ENCODE measurements at places on chromosomes 7 and 10.

GRCh38 chr10:26368463-26368862, 69.7 kb upstream of the APBB1IP start:
- no peak for DNase-seq

GRCh38 chr10:17784688-17785087, 24.5 kb upstream of the MRC1 start:
- DNase-seq, result no peak

DNA sequence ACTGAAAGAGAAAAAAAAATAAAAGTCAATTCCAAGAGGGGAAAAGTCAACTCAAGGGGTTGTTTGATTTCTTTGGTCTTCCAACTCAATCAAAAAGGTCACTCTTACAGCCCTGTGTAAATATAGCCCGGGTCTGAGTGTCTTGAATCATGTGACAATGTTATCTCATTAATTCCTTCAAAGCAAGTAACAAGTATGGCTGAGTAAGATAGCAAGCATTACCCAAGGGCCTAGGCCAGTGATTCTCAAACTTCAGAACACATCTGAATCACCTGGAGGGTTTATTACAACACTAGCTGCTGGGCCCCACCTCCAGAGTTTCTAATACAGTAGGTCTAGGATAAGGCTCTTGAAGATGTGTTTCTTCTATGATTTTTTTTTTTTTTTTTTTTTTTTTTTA, 125.0 kb downstream of the PRLHR start:
- DNase-seq, result no peak

- no peak for DNase-seq
Measured at GRCh38 chr10:78804411-78805032, 264.2 kb upstream of the ZMIZ1 start.

DNA sequence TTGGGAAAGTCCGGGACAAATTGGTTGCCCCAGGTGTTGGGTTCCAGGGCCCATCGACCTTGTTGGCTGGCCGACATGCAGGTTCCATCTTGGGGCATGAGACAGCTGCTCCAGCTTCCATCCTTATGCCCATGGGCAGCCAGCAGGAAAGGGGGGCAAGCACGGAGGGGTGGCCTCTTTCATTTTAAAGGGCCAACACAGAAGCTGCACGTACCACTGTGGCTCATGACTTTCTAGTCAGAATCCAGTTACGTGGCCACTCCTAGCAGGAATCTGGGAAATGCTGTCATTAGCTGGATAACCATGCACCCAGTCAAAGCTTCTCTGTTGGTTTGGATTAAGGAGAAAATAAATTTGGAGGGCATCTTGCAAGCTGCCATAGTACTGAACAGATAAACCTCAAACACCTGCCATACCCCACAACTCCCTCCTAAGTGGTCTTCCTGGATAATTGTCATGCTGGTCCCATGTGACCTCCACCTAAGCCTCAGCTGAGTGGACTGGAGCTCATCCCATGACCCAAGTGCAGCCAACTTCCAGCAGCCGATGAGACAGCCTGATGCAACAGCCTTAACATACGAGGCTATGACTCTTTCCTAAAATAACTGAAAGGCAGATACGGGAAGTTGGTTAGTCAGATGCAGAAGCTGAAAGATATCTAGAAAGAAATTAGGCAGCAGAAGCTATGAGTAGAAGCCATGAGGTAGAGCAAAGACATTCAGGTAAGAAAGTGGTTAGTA, 21.4 kb upstream of the GSDME start:
- DNase-seq, result no peak

DNA sequence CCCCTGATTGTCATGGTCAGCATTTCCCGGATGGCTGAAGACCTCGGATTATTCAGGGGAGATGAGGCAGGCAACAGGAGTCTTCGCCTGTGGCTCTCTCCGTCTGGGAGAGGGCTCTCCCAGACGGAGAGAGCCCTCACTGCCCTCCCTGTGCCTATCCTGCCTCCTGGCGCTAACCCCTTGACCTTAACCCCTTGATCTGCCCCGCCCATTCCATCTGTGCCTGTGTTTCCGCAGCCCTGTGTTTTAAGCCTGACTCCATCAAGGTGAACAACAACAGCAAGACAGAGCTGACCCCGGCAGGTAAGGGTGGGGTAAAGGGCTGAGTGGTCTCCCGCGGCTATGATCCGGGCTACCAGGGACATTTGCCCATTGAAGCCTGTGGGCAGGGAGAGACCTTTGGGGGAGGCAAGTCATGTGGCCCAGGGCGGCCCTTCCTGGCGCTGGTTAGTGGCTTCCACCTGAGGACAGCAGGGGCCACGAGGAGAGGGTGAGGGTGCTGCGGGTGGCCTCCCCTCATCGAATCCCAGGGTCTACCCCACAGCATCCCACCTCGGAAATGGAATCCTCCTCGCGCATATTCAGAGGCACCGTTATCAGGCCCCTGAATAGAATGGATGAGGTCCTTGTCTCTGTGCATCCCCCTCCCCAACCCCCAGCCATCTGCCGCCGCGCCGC, 4.2 kb upstream of the MUC12 start:
- DNase-seq, result no peak

DNA sequence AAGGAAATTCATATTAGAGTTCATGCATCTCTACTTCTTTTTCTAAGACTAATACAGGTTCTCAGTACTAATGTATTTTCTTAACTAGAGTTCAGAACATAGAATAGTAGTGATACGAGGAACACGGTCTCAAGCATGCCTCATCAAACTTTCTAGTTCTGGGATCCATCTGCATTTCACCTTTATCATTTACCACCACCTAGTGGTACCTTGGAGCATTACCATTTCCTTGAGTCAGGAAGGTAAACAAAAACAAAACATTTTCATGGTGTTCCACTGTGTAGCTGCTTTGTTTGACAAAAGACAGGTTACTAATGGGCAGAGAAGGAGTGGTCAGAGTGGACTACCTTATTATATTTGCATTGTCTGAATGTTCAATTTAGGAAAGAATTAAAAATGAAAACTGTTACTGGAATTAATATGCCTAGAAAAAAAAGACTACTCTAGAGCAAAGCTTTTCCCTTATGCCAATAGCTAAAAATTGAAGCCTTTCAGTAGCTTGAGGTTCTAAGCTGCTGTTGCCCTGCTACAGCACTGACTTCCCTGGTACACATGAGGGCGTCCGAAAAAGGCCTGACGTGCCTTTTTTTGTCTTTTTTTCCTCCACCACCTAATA, 44.5 kb downstream of the STARD3NL start:
- DNase-seq, result no peak

GRCh38 chr10:24701447-24701846, 22.2 kb downstream of the ARHGAP21 start:
- DNase-seq, result no peak

GRCh38 chr10:112896273-112896672, 53.8 kb upstream of the TCF7L2 start:
- no peak for DNase-seq

- no peak for DNase-seq
Measured at GRCh38 chr10:17685233-17685840, 41.4 kb downstream of the STAM start.

DNA sequence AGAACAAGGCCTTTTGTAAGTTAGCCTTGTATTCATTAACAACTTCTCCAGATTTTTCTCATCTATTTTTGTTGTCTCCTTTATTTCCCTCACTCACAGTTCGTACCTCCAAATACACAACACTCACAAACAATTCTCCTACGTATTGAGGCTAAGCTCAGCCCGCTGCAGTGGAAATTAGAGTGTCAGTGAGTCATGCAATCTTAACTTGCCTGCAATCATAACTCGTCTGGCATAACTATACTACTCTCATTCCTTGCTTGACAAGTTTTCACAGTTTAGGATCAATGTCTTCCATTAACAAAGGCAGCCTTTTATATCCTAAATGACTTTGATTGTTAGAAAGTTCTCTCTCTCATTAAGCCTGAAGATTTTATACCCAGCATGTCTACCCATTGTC, 23.8 kb downstream of the TMEM196 start:
- DNase-seq, result no peak

DNA sequence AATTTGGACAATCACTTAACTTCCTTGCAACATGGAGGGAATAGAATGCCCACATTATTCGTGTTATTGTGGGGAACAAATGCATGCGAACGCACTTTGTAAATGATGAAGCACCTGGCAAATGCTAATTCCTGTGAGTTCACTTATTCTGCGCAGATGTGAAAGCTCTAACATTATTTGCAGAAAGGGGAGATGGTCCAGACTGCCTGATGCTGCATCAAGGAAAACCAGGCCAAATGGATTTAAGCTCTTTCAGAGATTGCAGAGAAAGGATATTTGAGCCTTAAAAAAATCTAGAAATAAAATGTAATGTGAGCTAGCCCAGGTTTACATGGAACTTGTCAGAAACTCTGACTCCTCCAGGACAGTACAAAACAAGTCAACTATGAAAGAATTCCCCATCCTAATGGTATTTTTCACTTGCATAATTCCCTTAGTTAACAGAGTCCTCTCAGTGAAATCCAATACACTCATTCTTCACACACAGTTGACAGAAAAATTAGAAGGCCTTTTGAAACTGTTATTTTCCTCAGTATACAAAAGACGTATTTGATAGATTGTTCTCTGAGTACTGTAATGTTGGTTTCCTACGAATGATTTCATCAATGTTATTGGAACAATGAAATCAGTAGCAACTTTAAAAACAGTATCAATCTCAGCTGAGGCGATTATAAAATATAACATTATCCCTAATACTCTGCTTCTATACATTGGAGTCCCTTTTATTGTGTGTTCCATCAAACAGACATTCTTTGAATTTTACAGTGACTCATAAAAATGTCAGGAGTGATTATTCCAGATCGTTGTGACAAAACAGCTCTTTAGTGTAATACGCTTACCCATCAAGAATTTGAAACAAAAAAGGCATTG, 136.3 kb upstream of the ANK3 start:
- no peak for DNase-seq

DNA sequence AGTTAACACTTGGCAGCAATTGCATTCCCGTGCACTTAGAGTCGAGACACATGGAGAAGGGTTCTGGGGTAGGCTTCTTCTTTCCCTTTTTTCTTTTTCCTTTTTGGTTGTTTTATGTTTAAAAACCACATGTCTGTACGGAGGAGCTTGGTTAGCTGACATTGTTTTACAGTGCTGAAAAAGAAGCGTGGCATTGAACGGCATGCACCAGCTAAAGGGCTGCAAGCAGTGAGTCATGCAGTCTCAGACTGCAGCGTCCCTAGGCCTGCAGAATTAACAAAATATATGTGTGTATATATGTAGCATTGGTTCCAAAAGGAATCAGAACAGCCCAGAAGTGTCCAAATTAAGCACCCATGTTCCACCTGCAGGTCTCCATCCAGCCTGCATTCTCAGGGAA, 211.0 kb downstream of the TCF7L2 start:
- DNase-seq, result no peak

DNA sequence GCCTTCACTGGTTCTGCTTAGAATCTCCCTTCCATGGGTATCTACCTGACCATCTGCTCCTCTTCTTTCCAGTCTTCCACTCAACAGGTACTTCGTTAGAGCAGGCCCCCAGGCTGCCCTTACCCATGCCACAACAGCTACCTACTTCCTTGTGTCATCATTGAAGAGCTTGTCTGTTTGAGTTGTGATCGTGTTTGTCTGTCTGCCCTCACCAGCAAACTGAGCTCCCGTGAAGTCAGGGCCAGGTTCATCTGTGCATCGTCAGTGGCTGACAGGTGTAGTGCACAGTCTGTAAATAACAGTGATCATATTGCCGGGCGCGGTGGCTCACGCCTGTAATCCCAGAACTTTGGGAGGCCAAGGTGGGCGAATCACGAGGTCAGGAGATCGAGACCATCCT, 5.0 kb downstream of the NIPSNAP2 start:
- DNase-seq, result no peak

- DNase-seq, result no peak
Measured at GRCh38 chr7:34016876-34017275, 111.5 kb downstream of the BMPER start.

- DNase-seq, result no peak
Measured at GRCh38 chr10:77045085-77045484, 592.5 kb downstream of the KCNMA1 start.

GRCh38 chr10:48526846-48527505, 77.9 kb downstream of the ARHGAP22 start:
- no peak for DNase-seq

DNA sequence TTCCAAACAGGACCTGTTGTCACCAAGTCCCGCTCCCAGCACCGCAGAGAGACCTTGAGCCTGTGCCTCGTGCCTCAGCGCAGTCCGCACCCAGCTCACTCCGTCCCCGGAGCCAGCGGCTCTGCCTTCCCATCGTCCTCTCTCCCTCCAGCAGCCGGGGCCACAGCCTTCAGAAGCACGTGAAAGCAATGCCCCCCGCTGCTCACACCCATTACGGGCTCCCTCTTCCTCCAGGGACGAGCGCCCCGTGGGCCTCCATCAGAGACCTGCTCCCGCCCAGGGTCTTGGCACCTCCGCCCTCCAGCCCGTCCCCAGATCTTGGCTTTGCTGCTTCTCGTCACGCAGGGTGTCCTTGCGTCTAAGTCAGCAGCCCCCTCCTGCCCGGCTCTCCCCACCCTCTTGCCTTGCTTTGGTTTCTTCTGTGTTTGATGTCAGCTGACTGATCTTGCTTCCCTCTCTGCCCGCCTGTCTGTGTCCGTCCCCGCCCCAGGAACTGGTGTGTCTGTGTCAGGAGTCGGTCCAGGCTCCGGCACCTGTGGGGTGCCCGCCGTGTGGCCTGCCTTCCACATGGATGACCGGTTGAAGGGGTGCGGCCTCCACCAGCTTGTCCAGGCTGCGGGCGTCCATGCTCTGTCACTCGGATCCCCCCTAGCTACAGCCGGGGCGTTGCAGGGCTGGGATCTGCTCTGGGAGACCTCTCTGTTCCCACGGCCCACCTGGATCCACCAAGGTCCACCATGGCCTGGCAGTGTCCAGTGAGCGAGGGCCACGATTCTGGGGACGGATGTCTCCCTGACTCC, 61.9 kb downstream of the FOXL3 start:
- DNase-seq, result peak; percentile 18

- DNase-seq, result no peak
Measured at GRCh38 chr7:70104243-70104642, 506.0 kb downstream of the AUTS2 start.

DNA sequence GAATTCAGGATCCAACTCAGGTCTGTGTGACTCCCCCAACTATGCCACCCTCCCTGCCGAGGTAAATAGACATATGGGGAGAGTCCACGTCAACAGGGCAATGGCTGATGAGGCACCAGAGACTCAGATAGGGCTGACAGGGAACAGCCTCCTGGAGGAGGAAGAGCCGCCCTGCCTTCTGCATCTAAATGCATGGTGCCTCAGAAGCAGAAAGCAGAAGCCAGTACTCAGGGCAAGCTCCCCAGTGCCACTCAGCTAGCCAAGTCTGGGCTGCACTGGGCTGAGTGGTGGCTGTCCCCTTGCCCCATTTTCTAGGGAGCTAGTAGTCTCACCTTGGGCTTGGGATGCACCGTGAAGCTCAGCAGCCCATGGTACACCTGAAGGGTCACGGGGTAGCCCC, 11.0 kb downstream of the RRP12 start:
- no peak for DNase-seq
